ENCODE measurements at places on chromosomes 7 and 10.

- DNase-seq: no peak
These were observed 66.3 kb upstream of the SLC25A13 start for GRCh38 chr7:96388166-96388565.

DNA sequence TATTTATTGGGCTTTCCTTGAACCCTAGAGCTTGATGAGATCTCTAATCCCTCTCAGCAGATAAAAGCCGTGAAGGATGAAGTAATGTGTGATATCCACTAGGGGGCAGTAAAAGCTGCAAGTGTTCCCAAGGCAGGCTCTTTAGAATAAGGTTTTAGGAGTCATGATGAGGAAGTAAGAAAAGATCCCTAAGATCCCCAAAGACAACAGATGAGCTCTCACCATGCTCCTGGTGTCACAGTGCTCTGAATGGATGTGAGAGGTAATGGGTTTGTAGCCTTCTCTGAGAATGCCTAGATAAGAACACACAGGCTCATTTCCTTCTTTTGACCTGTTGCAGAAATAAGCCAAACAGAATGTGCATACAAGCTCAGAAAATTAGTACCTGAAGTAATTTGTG, 70.4 kb upstream of the ITPRID1 start:
- peak; percentile 59 for DNase-seq

GRCh38 chr10:824497-824896, 107.0 kb downstream of the LARP4B start:
- no peak for DNase-seq

DNA sequence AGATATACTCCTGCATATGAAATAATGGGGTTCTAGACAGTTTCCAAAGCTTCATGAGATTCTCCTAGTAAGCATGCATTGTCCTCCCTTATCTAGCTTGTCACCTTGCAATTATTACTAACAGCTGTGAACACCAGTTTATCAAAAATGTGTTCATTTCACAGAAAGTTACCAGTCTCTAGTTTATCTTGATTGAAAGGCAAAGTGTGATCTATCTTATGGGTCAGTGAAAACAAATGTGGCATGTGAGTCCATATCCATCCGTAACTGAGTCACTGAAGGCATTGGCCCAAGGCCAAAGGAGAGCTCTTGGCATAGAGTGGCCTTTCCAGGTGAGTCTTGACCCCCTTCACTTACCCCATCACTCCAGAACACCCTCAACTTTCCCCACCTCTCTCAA, 53.2 kb downstream of the GSAP start:
- DNase-seq: no peak

GRCh38 chr7:92827464-92828120, 8.8 kb downstream of the CDK6 start:
- no peak for DNase-seq

DNA sequence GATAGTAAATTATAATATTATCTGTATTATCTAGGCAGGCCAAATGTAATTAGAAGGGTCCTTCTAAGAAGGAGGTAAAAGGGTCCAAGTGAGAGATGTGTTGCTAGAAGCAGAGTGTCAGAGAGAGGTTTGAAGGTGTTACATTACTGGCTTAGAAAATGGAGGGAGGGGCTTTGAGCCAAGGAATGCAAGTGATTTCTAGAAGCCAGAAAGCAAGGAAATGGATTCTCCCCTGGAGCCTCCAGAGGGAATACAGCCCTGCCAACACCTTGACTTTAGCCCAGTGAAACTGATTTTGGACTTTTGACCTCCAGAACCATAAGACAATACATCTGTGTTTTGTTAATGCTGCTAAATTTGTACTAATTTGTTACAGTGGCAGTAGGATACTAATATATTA, 97.9 kb upstream of the IL6 start:
- DNase-seq: no peak

DNA sequence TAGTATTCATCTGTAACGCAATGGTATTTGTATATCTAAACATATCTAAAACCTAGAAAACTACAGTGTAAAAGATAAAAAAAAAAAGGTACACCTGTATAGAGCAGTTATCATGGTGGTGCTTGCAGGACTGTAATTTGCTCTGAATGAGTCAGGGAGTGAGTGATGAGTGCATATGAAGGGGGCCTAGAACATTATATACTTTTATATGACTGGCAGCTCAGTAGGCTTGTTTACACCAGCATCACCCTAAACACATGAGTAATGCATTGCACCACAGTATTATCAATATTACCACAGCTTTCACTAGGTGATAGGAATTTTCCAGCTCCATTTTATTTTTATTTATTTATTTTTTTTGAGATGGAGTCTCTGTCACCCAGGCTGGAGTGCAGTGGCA, 40.8 kb downstream of the TRIM24 start:
- no peak for DNase-seq

DNA sequence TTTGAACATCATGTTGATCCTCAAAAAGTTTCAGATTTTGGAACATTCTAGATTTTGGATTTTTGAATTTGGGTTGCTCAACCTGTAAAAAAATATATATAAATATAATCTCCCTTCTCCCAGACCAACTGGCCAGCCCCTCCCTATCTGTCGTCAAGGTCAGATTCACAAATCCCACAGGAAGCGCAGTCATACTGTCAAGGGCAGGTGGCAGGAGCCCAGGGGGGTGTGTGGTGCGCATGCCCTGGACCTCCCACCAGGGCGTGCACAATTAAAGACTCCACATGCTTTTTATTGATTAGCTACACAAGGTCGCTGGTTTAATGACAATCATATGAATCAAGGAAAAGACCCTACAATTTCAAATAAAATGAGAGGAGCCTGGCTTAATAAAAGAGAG, 77.0 kb upstream of the EEPD1 start:
- no peak for DNase-seq

DNA sequence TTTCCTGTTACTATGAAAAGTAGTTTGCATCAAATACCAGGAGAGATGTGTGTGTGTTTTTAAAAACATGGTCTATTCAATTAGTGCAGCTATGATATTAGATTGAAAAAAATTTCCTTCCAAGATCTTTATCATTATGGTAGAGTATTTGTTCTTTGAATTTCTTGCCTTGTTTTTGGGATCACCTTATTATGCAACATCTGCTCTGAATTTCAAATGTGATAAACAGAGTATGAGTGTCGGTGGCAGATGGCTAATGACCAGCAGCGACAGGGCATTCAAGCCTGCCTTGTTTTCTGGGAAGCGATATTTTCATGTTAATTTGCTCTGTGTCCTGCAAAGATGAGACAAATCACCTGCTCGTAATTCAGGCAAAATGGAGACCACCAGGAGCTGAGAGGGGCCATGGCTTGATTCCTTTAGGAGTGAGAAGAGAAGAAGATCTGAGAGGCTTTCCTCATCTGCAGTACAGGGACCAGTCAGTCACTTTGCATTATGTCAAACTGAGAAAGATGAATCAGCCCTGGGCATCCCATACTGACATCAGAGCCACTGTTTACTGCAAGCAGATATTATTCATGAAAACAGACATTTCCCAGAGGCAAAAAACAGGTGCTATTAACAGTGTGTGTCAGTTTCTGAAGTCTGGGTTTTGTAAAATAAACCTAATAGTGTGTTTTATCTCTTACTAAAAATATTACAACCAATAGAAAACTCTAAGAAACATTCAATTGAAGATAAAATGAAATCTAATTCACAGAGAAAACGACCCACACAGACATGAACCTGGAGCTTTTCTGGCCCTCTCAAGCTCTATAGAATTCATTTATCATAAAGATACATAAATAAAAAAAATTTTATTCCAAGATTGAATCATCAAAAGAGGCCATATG, 67.6 kb downstream of the CDK6 start:
- no peak for DNase-seq

GRCh38 chr7:157457355-157458253, 120.8 kb downstream of the DNAJB6 start:
- DNase-seq: no peak

DNA sequence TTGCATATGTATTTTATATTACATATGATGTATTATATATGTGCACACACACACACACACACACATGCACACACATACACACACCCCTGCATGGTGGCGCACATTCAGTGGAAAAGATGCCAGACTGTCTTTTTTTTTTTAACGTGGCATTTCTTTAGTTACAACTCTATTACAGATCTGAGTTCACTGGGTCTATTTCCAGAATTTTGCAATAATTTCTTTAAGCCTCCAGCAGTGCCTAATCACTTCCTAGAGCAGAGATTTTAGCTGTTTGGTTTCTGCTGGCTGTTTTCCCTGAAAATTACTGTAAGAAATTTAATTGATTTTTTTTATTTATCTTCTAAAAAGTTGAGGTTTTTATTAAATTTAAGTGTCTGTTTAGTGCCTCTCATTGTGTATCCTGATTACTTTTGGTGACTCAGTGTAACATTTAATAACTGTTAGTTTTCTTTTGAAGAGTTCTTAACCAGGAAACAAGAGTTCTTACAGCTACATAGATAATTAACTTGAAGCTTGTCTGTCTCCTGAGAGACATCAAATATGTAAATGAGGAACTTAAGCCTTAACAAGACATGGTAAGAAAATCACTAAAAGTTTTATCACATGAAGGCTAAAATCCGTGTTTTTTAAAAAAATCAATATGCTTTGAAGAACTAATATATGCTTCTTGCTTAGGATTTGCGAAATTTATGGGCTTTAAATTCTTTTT, 232.0 kb downstream of the MDFIC start:
- no peak for DNase-seq

DNA sequence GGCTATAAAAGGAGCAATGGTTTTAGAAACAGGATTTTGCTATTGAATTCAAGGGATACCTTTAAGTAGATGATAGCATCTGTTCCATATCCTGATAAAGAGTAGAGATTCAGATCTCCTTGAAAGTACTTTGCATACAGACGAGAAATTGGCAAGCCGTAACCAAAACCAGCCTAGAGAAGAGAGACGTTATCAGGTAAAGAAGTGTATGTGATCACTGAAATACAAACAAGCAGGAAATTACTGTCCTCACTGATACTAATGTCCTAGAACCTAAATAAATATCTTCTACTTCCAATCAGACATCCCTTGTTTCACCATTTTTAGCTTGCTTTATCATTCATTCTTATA, 9.4 kb downstream of the PDK4 start:
- DNase-seq: no peak

- no peak for DNase-seq
These were observed 104.7 kb downstream of the GPR85 start for GRCh38 chr7:112981966-112982365.

DNA sequence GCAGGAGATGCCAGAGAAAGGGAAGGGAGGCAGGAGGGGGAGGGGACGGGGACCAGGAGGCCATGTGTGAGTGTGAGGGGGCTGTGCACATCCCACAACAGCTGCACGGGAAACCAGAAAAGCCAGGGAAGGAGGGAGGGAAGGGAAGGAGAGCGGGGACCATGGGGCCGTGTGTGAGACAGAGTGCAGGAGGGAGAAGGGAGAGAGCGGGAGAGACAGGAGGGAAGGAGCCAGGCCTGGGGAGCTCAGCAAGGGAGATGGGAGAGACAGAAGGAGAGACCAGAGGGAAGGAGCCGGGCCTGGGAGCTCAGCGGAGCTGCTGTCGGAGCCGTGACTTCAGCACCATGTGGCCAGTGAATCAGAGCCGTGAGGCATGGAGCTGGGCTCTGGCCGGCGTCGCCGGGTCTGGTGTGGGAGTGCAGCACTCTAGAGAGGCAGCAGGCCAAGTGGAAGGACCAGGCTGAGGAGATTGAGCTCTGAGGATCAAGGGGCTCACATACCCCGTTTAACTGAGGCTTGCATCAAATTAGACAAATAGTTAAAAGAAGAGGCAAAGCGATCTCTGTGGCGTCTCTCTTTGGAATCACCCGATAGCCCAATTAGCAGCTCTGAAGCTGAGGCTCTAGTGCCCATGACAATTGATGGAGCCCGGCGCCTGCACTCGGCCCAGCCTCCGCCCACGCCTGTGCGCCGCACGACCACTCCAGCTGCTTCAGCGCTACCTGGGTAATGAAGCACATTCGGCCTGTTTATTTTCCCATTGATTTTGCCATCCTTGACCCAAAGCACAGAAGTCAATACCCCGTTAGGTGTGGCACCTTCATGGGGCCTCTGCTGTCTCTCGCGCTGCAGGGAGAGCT, 150.4 kb downstream of the MAD1L1 start:
- DNase-seq: no peak

DNA sequence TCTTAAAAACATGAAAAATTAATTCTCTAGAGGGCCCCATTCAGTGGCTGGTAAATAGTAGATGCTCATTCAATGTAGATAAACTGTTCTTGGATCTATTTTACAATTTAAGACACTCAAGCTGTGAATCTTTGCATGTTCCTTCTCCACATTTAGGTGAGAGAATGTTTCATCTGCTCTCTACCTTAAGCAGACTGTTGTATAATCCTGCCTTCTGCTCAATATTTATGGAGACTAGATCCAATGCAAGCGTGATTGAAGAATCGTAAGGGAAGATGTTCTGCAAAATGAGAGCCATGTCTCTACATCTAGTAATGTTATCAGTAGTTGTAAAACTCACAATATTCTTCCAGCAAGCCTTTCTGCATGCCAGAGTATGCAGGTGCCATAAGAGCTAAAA, 115.0 kb upstream of the TEX47 start:
- DNase-seq: no peak

DNA sequence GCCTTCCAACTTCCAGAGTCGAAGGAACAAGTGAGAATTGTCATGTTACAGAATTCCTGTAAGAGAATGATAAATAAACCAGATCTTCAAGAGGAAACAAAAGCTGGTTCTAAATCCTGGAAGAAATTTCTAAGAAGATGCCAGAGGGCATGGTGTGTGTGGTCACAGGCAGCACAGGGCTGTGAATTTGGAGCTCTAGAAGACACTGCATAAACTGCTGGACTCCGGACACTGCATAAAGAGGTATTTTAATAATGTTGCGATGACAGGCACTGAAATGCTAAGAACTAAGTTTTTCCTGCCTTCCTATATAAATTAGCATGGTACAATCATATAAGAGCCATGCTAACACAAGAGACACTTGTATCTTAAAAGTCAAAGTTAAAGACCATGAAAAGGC, 86.0 kb downstream of the LARP4B start:
- no peak for DNase-seq

GRCh38 chr10:130928306-130928705, 383.2 kb downstream of the TCERG1L start:
- no peak for DNase-seq

DNA sequence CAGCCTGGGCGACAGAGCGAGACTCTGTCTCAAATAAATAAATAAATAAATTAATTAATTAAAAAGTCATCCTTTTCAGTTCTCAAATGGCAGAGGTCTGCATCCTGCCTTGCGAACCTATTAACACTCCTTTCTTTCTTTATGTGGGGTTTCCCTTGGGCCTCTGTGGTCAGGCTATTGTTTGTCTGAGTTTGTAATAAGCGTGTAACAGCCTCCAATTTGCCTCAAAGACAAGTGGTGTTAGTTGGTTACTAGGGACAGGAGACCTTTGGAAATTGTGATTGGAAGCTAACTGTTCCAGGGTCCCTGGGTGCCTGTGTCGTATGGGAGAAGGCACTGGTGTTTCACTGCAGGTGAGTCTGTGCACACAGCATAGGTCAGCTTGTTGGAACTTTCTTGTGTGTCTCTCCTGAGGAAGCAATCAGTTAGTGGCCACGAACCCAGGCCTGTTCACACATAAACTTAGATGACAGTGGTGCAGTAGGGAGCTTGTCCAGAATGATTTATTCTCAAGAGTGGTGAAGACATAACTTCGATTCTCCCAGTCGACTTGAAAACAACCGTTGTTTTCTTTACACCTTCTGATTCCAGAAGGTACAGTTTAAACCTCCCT, 33.5 kb downstream of the TCF7L2 start:
- no peak for DNase-seq

- DNase-seq: no peak
These were observed 5.8 kb downstream of the MACC1 start for GRCh38 chr7:20211376-20211775.

Data from RPMI8226 (cell line).